ENCODE measurements at places on chromosomes 7 and 10.

GRCh38 chr7:87600130-87601124 is at the start of gene ABCB1:
Gene ABCB1 (minus strand): TSS chr7:87600884. CDS start chr7:87600184, 700 bp downstream.
- no peak for DNase-seq

DNA sequence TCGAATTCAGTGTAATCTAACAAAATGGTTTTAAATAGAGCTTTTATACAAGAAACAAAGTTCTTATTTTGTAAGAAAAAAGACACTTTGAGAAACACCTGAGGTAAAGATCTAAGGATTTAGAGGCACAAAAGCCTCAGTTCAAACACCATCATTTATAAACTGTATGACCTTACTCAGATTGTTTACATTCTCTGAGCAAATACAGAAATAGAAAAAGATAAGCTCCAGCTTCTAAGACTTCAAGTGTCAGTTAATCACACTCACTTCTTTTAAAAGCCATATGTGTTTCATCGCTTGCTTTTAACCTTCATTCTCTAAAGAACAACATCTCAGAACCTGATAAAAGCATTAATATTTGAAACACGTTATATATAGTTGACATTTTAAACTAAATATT is 27.9 kb downstream of the CADPS2 start:
- DNase-seq = no peak

DNA sequence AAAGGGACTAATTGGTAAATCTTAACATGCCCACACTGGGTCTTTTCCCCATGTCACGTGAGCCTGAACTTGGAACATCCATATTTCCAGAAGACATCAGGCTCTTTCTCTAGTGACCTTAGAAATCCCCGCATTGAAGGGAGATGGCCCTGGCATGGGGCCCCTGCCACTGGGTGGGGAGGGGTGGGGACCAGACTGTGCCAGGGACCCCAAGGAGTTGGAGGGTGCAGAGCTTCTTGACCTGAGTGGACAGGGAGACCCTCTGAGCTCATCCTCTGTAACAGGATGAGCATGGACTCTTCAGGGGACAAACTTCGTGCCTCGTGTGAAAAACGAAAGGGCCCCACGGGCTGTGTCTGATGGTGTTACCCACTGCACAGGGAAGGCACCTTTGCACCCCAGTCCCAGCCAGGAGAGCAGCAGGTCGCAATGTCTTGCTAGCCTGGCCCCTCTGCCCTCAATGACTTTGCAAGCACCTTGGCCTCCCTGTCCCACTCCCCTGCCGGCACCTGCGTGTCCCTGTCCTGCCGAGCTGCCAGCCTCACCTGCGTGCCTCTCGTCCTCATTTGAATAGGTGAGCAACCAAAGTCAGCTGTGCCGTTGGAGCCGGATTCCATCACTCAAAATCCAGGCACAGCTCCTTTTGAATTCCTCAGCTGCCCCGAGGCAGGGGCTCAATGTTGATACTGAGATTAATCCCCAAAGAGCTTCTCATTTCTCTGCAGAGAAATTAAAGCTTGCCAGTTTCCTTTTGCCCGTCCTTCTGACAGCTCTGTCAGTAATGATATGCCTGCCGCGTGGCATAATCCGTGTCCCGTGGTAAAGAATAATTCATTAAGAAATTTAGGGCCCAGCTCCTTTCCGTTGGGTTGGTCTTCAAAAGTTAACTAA is 234.9 kb downstream of the EBF3 start:
- no peak for DNase-seq

GRCh38 chr10:125276133-125276532 is 115.8 kb upstream of the CTBP2 start:
- DNase-seq = no peak

- DNase-seq = no peak
These were observed 253.4 kb downstream of the DOCK4 start for GRCh38 chr7:111952783-111953182.

- DNase-seq = no peak
These were observed 9.5 kb downstream of the EPHA1 start for GRCh38 chr7:143399151-143399550.

DNA sequence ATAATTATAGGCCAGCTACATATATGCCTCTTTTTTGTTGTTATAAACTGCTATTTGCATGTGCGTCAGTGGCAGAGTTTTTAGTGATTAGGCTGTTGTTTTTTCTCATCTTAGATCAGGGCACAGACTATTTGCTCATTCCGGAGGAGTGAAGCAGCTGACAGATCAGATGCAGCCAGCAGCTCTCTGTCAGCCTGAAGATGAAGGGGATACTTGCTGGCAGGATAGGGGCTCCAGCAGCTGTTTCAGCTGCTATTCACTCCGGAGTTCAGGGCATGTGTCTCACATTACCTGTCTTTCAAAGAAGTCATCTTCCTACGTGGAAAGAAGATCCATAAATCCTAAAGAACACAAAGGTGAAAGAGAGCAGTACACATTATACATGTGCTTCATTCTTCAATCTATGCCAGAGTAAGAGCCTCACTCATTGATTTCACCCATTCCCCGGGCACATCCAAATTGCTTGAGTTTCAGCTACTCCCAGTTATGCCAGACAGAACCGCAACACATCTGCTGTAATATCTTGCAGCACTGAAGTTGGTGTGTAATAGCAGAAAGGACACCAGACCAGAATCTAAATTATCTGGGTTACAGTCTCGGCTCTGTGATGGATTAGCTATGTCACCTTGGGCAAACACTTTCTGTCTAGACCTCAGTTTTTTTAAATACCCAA is 182.8 kb upstream of the CHRM2 start:
- DNase-seq = no peak

- no peak for DNase-seq
These were observed 89.8 kb upstream of the LRRC4 start for GRCh38 chr7:128120976-128121490.

GRCh38 chr10:79377557-79378382 is 30.5 kb downstream of the PPIF start:
- no peak for DNase-seq

GRCh38 chr10:133442967-133443924 is 10.5 kb upstream of the SCART1 start:
- no peak for DNase-seq

- no peak for DNase-seq
These were observed 381.8 kb downstream of the TCERG1L start for GRCh38 chr10:130929422-130930325.

DNA sequence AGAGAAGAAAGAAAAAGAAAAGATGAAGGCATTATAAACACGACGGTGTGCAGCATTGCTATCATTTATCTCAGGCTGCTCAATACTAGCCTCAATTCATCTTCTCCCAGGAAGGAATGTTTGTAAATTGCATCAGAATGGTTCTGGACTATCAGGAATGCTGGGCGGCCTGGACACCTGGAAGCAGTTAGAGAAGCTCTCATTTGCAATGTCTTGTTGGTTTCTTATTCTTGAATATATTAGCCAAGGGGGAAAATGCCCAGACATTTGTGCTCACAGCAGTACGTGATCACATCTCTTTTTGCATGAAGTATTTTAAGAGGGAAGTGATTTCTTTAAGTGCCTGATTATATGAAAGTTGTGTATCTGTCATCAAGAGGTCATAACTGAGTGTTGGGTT is 85.6 kb upstream of the IMMP2L start:
- no peak for DNase-seq

DNA sequence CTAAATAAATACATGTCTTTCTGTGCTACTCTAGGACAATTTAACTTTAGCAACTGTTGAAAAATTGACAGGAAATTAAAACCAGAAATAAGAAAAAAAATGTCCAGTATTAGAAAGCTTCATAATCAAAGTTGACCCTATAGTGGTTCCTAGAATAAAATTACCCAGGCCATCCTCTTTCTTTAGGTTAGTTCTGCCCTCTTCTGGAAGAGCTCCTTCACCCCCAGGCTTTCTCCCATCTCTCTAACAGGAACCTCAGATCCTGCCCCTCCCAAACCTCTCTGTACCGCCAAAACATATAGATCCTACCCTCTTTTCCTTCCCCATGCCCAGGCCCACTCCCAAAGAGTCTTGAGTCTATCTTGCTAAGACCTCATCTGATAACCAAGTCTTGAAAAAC is 159.4 kb upstream of the CDK1 start:
- no peak for DNase-seq

DNA sequence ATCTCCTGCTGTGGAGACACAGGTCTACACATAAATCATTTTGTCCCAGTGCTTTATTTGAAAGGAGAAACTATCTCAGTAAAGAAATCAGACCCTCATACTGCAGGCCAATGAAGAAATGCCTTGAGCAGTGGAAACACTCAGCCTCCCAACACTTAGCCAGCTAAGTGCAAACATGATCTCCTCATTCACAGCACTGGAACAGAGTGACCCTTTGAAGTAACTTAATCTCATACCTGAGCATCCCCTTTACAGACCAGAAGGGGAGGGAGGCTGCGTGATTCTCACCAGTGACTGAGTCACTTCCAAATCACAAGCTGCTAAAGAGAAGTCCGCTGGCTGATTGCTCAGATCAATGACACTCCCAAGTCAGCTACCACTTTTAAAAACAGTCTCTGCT is 4.5 kb downstream of the CHST15 start:
- DNase-seq = no peak

DNA sequence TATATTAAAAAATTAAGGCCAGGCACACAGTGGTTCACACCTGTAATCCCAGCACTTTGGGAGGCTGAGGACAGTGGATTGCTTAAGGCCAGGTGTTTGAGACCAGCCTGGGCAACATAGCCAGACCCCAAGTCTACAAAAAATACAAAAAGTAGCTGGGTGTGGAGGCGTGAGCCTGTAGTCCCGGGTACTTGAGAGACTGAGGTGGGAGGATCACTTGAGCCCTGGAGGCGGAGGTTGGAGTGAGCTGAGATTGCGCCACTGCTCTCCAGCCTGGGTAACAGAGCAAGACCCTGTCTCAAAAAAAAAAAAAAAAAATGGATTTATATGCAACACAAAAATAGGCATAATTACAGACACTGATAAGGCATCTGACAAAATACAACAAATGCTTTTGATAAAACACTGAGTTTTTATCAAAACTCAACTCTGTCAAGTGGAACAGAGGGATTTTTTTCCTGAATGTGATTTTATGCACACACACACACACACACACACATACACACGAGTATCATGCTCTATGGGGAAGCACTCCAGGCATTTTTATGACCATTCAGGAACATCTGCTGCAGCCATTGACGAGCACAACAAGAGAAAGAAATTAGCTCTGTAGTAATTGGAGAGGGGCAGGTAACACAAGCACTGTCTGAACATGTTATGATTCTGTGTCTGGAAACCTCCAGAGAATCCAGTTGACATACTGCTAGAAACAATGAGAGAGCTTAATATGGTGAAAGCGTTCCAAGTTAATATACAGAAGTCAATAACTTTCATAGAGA is 193.1 kb downstream of the WDR37 start:
- no peak for DNase-seq

DNA sequence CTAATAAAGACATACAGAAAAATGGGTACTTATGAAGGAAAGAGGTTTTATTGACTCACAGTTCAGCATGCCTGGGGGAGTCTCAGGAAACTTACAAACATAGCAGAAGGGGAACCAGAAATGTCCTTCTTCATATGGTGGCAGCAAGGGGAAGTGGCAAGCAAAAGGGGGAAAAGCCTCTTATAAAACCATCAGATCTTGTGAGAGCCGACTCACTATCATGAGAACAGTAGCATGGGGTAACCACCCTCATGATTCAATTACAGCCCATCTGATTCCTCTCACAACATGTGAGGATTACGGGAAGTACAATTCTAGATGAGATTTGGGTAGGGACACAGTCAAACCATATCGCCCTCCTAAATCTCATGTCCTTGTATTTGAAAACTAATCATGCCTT is 1305.4 kb upstream of the SORCS1 start:
- no peak for DNase-seq

- DNase-seq = no peak
These were observed 396.6 kb upstream of the KLF6 start for GRCh38 chr10:4181621-4182049.

DNA sequence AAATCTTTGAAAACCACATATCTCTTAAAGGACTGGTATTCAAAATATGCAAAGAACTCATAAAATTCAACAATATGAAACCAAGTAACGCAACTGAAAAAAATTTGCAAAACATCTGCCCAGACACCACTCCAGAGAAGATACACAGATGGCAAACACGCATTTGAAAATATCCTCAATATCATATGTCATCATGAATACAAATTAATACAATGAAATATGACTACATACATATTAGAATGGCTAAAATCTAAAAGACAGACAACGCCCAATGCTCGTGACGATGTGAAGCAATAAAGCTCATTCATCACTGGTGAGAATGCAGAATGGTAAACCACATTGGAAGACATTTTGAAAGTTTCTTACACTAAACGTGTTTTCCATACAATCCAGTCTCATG is 770.1 kb upstream of the CELF2 start:
- DNase-seq = no peak

DNA sequence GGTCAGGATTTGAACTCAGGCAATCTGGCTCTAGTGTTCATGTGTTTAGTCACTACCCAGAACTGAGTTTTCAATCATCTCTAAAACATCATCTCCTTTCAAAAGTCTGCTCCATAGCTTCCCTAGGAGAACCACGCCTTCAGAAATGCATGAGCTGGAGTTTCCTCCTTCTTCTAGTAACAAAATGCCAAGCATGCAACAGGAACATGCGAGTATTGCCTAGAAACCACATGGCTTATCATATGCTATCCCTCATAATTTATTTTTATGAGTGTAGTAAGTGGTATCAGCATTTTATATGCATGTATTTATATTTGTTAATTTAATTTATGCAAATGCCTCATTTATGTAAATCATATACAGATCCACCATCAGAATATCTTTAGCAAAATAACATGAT is 170.9 kb downstream of the RAB11FIP2 start:
- no peak for DNase-seq

DNA sequence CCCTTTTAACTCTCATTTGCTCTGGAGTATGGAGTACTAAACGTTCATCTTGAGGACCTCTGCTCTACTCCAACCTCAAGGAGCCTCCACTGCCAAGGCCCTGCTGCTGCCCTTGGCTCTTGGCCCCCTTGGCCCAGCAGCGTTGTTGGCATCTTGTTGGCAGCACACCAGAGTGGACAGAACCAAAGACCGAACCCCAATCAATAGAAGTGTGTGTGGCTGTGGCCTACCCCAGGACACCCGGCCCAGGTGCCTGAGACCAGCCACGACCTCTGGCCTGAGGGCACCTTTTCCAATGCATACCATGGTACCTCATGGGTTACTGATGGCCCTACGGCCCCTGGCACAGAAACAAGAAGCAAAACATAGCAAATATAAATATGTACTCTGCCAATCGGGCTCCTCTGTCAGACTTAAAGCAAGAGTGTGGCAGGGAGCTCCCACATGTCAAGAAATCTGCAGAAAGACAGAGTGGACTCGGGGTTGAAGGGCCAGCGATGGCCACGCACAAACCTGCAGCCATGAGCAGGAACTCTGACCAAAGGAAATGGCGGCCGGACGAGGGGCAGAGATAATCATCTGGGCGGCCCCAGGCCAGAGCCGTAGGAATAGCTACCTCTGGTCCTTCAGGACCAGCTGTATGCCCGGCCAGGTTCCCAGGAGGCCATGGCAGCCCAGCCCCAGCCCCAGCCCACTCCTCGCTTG is 2.9 kb downstream of the NPC1L1 start:
- no peak for DNase-seq

DNA sequence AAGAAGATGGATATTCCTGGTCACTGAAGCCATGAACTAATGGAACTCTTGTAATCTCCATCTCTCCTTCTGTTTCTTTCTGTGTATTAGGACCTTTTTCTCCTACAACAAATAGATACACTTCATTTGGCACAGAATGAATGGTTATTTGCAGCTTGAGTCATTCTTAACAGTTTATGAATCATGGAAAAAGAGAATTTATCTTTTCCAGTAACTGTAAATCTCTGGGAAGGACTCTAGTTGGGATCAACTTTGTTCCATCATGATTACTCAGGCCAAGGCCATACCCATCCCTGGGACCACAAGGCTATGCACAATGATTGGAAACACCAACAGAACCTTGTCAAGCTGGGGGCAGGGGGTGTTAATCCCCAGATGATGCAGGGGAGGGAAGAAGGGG is 36.1 kb upstream of the MDFIC start:
- DNase-seq = no peak

All from cortex of kidney (tissue), 1 donor.